Right kidney (tissue), 9 donors: ENCODE measurements at places on chromosomes 7 and 10.

GRCh38 chr10:123301077-123301857 lies 147.1 kb downstream of the BUB3 start:
- DNase-seq, result peak; percentile 30

DNA sequence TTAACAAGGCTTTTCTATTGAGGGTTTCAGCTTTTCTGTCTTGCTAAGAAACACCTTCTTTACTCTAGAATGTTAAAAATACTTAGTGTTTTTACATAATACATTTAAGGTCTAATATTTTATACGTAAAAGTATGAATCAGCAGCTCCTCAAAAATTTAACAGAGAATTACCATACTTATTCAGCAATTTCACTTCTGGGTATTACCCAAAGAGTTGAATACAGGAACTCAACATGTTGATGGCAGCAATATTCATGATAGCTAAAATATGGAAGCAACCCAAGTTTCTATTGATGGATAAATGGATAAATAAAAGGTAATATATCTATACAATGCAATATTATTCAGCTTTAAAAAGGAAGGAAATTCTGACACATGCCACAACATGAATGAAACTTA lies 9.7 kb upstream of the OR13A1 start:
- no peak for DNase-seq

DNA sequence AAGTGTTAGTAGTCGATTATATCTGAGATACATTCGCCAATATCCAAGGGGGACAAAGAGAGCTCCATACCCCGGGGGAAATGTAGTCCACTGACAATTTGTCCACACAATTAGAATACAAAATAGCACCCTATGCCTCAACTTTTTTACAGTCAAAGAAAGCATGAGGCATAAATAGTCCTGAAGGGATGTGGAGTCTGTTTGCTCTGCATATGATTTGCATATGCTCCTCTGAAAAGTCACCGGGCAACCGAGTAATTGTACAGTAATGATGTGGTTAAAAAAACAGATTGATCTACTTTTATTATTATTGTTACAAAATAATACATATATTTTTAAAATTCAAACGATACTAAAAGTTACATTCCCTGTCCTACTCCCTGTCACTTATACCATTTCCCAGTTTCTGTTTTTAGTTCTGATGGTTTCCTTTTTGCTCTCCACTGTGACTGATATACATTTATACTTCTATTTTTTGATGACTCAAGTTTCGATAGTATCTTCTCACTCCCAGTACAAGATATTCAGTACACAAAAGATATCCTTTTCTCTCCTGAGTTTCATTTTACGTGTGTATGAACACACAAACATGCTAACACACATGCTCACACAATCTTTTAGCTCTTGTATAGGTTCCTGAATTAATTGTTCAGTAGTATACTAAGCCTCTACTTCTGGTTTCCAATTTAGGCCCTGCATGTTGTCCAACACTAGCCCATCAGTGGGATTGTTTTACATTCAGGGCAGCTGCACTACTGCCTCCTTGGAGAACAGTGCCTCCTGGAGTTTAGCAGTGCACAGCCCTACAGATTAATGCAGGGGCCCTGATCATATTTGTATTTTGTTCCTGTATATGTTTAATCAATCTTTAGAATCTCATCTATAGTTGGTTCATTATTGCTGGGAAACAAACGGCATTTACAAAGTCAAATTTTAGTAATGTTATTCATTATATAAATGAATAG lies 130.9 kb downstream of the TES start:
- DNase-seq, result no peak

- DNase-seq, result peak; percentile 87
These were observed 4.4 kb upstream of the ABHD11 start for GRCh38 chr7:73742753-73743641.

- DNase-seq, result no peak
These were observed 299.9 kb upstream of the HABP2 start for GRCh38 chr10:113252650-113253618.

GRCh38 chr10:129626796-129627435 lies 159.9 kb downstream of the MGMT start:
- peak; percentile 26 for DNase-seq

- DNase-seq, result no peak
These were observed 188.9 kb downstream of the ARHGAP12 start for GRCh38 chr10:31739711-31740110.

- DNase-seq, result no peak
These were observed 44.0 kb downstream of the CREB3L2 start for GRCh38 chr7:137957887-137958286.

GRCh38 chr10:57023626-57024025 lies 662.6 kb upstream of the ZWINT start:
- no peak for DNase-seq

GRCh38 chr10:49170632-49171325 lies 17.4 kb downstream of the TMEM273 start:
- no peak for DNase-seq

DNA sequence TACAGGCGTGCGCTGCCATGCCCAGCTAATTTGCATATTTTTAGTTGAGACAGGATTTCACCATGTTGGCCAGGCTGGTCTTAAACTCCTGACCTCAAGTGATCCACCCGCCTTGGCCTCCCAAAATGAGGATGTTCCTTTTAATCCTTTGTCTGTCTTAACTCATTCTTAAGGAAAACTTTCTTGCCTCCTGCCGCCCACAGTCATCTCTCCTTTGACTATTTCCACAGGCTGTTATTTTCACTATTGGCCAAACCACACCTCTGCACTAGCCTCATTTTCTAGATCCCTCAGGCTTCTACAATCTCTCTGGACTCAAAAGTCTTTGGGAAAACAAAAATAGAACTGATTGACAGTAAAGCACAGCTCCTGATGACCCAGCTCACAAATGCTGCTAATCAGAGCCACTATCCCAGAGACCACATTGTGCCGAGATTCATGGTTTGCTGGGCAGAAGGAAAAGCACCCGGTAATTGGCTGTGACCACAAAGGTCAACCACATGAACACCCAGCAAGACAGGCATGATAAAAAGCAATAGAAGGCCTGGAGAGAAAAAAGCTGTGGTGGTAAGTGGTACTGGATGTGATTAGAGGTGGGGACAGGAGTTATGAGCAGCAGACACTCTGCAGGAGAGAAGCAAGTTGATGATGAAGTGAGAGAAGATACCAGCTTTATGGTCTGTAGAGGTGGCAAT lies 44.1 kb upstream of the ZNRF2 start:
- DNase-seq, result no peak

DNA sequence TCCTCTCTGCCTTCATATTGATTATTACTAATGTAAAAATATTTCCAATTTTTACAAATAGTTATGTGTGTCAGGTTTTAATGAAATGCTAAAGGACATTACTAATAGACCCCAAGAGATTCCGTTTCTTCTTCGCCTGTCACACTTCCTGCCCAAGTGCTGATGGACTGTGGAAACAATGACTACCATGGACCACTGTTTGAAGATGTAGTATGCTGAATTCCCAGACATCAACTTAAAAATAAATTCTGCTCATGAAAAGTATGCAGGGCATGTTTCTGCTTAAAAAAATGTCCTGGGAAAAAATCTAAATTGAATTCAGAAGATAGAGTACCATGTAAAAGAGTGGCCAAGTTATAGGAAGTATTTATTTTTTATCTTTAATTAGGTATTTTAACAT lies 52.1 kb downstream of the ST7 start:
- no peak for DNase-seq

- DNase-seq, result no peak
These were observed 77.7 kb downstream of the VWA2 start for GRCh38 chr10:114316744-114317143.

DNA sequence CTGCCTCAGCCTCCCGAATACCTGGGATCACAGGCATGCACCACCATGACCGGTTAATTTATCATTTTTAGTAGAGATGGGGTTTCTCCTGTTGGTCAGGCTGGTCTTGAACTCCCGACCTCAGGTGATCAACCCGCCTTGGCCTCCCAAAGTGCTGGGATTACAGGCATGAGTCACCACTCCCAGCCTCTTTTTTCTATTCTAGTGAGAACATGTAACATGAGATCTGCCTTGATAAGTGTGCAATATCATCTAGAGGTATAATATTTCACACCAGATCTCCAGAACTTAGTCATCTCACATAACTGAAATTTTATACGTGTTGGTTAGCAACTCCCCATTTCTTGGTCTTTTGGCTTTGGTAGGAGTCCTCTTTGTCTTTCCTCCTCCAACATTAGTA lies 656.9 kb downstream of the CNTNAP2 start:
- DNase-seq, result no peak

GRCh38 chr7:121081327-121081936 lies 92.9 kb downstream of the CPED1 start:
- DNase-seq, result peak; percentile 52

DNA sequence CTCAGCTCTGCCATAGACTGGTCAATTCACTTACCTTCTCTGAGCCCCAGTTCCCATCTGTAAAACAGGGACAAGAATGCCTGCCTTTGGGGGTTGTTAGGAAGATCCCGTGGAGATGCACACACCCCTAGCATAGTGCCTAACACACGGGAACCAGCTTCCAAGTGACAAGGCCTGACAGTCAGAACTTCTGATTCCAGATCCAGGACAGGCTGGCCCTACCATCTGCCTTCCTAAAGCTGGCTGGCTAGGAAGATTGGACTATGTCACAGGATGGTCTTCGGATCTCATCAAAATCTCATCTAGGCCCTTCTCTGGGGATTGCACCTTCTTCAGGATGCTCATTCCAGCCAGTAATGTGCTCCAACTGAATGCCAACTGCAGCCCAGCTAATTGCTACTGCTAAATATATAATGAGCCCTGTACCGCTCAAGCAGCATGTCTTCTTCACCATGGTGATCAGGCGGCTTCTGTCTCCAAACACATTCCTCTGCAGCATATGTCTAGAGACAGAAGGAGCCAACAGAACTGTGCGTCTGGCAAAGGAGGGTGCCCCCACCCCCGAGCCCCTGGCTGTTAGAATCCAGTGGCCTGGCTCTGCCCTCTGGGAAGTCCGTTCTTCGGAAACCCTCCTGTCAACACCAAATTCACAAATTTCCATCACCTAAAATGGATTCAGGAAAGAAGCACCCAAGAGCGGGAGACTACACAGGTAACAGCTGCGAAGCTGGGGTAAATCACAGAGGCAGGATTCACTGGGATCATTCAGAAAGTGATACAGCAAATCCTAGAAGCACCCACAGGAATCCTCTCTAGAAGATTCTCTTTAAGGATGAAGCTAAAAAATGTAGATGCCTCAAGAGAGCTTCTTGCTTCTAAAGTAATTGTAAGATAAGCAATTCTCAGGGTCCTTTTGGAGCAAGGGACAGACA lies 142.1 kb upstream of the EEPD1 start:
- DNase-seq, result no peak

- no peak for DNase-seq
These were observed 23.7 kb upstream of the MRC1 start for GRCh38 chr10:17785276-17785930.

GRCh38 chr7:136894789-136895188 lies 26.3 kb downstream of the CHRM2 start:
- DNase-seq, result no peak
